Retinal pigment epithelial cell (primary cell): ENCODE measurements at places on chromosomes 4 and X.

DNA sequence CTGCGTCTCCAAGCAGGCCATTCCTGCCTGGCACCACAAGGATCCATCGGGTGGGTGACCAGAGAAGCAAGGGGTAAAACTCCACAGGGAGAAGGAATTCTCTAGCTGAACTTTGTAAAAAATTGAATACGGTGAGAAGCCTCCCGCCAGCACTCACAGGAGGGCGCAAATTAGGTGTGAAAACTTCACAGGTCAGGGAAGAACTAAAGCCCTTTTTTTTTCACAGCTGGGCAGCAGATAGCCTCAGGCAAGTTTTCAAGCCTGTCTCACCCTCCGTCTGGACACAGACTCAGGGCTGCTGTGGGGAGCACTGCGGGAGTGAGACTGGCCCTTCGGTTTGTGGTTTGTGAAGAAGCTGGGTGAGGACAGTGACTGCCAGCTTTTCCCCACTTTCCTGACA lies 224.1 kb upstream of the FGF16 start:
- DNase-seq = no peak

DNA sequence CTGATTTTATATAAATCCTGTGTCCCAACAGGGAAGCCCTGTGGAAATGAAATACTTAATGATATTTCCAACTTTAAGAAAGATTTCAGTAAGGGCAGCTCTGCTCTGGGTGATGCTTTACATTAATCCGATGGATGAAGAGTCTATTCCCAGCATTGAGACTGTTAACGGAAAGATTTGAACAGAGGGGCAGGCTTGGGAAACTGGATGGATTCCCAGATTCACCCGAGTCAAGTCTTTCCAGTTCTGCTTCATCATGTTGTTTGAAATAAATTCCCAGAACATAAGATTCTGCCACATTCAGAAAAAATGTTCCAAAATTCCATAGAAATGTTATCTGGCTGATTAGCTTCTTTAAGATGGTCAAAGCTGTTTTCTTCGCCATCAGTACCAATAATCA lies 246.0 kb downstream of the FBXW7 start:
- no peak for DNase-seq

- DNase-seq = no peak
These were observed 127.9 kb upstream of the DMD start for GRCh38 chrX:33339219-33339618.

- peak; percentile 86 for DNase-seq
These were observed 31.6 kb upstream of the SOD3 start for GRCh38 chr4:24763631-24764297.

GRCh38 chr4:161538941-161539340 lies 624.9 kb downstream of the FSTL5 start:
- no peak for DNase-seq

DNA sequence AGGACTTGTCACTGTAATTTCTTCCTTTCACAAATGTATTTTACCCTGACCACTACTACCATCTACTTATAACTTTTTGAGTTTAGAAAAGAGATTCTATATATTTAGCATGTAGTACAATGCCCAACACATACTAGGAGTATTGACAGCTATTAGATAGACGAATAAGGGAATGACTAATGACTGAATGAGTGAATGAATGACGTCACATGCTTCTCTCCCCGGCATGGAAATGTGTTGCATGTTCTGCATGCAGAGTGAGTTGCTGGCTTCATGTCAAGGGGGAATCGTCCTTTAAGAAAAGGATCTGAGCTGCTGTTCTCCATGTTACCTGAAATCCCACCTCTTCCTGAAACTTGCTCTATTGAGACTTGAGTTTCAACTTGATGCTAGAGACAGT lies 87.4 kb upstream of the AMELX start:
- DNase-seq = no peak

DNA sequence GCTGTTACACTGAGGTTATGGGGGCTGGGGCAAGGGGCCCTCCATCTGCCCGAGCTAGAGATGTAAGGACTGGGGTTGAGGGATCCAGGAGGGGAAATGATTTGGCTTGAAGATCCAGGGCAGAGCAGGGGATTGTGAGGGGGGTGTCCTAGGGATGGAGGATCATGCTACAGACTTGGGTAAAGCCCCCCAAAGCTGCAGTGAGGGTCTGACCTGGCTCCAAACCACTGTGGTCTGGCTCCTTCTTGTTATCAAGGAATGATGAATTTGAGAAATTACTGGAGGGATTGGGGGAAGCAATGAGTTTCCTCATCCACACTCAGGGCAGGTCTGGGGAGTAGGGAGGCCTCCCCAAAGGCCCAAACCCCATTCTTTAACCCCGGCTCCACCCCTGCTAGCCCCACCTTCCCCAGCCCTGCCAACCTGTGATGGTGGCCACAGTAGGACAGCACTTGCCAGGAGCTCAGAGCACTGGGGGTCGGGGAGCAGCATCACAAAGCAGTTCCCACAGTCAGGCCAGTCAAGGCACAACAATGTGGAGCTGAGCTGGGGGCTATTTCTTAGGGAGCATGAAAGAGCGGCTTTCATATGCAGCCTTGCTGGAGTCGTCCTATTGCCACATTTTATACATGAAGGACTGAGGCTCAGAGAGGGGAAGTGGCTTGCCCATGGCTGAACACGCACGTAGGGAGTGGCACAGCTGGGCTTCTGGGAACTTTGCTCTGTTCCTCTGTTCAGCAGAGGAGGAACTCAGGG lies 165.5 kb downstream of the EFNB1 start:
- DNase-seq = no peak

DNA sequence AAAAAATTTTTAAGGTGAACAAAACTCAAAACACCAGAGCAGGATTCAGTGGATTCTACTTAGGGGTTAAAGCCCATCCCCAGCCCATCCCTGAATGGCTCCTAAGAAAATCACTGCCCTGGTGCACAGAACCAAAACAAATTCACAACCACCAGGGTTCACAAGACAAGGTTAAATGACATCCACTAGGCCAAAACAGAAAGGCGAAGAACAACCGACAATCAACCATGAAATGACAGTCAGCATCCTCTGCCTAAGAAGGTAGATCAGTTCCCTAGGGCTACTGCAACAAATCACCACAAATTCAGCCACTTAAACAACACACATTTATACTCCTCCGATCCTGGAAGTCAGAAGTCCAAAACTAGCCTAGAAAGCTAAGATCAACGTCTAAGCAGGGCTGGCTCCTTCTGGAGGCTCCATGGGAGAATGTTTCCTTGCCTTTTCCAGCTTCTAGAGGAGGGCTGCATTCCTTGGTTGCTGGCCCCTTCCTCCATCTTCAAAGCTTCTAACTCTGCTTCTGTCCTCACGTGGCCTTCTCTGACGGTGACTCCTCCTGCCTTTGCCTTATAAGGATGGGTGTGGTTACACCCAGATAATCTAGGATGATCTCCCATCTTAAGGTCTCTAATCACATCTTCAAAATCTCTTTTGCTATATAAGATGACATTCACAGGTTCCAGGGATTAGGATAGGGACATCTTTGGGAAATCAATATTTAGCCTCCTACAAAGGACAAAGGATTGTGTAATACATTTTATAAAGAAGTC lies 1.8 kb downstream of the CCNQ start:
- no peak for DNase-seq

DNA sequence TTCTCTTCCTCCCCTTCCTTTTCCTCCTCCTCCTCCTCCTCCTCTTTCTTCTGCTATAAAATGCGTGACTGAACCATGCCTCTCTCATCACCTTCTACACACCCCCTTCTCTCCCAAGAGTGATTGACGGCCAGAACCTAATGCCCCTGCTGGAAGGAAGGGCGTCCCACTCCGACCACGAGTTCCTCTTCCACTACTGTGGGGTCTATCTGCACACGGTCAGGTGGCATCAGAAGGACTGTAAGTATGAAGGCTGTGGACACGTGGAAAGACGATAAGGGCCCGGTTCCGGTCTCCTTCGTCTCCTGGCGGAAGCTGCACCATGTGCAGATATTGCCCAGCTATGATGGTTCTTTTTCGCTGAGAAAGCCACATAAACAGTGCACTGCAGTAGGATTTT lies 12.1 kb upstream of the ARSF start:
- DNase-seq = no peak

- DNase-seq = no peak
These were observed 112.4 kb upstream of the EDA2R start for GRCh38 chrX:66751136-66751782.

- DNase-seq = no peak
These were observed 3.3 kb upstream of the HPGDS start for GRCh38 chr4:94345969-94346368.

- no peak for DNase-seq
These were observed 309.1 kb upstream of the KLF3 start for GRCh38 chr4:38354872-38355271.

DNA sequence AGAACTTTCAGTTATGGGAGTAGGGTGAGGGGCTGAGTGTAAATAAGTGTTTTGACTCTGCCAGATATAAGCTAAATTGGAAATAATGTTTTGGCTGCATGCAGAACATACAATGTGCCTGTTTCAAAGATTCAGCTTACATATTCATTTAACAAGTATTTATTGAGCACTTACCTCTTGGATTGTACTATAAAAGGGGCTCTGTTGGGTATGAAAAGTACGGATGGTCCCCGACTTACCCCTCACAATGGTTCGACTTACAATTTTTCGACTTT lies 799 bp upstream of the AIFM1 start:
- no peak for DNase-seq
